ENCODE measurements at places on chromosomes 16 and 17.

DNA sequence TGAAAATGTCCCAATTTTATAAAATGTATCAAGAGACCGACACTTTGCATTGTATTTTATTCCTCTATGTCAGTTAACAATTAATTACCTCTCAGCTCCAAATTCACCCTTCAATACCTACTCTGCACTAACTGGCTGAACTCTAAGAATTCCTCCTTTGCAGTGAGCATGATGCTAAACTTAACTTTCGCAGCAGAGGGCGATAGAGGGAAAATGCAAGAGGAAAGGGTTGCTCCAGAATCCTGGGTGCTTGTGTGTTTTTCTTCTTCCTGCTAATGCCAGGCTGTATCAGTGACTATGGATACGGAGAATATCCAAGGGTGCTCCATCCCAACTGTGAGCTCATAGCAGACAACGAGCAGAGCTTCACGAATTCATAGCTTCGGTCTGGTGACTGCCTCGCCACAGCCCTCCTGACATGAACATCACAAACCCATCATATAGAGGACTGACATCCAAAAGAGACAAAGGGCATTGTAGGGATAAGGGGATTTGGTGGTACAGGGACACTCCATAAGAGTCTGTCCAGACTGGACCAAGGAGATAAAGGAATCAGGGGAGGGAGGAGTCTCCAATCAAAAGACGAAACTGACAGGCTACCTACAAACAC lies 172.9 kb downstream of the STX8 start:
- DNase-seq, result no peak

DNA sequence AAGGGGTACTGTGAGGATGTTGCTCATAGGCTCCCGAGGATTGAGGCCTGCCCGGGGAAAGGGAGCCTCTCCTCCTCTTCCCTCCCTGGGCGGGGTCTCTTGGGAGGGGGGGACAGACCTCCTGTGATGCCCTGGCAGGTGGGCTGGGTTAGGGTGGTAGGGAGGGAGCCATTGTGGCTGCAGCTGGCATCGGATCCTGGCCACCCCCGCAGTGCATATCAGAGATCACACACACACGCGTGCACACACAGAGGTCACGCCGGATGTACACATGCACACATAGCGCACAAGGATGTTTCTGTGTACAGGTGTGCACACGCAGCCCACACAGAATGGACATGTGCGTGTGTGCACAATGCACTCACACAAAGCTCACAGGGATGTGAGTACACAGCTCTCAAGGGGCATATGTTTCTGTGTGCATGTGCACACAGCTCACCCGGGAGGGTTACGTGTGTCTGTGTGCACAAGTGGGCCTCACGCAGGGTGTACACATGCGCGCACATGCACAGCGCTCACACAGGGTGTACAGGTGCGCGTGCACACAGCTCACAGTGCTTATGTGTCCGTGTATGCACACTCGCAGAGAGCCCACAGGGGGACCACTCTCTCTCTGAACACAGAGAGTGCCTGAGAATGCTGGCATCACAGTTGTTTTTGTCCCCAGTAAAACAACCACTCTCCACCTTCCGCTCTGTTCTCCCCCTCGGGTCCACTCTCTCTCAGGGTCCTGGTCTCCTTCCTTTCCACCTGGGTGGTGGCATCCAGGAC lies 2.4 kb downstream of the GJD3 start:
- no peak for DNase-seq

GRCh38 chr16:19210280-19210924 lies 42.4 kb downstream of the SYT17 start:
- DNase-seq, result no peak

DNA sequence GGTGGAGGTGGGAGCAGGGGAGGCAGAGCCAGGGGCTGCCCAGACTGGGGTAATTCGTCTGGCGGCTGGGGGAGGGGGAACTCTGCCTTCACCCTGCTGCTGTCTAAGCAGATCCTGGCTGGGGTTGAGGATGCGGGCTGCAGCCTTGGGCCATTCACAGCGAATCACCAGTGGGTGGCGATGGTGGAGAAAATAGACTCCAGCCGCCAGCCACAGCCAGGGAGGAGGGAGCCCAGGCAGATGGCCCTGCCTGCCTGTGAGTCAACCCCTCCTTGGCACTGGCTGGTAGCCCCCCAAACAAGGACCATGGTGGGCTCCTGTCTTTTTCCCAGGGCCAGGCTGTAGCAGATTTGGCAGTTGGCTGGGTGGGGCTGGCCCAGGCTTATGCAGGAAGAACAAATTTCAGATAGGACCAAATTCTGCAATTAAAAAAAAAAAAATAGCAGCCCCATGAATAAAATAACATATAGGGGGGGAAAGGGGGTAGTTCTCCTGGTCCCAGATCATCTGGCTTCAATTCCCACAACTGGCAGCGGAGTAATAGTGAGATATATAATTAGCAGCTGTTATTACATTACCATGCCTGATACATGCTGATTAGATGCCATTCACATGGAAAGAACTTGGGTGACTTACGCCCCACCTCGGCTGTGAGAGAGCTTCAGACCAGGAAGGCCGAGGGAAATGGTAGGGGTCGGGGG lies 41.5 kb upstream of the CDH5 start:
- no peak for DNase-seq

Data from ascending aorta (tissue), 2 donors.